ENCODE measurements at places on chromosomes 16 and 17.

DNA sequence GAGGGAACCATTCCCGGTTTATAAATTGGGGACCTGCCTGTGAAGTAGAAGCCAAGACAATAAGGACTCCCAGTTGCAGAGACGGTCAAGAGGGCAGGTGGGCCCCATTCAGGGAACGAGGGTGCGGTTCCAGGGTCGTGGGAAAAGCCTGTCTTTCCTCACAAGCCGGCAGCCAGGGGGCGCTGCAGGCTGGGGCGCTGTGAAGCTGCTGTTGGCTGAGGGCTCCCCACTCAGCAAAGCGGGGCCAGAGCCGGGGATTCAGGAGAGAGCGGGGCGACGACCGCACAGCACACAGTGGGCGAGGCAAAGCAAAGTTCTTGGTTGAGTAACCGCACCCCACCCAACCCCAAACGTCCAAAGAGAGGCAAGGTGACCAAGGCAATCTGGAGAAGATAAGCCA lies 24.9 kb downstream of the CDRT15 start:
- no peak for DNase-seq

GRCh38 chr17:40307001-40307730 lies 1.8 kb upstream of the RARA start:
- no peak for DNase-seq

DNA sequence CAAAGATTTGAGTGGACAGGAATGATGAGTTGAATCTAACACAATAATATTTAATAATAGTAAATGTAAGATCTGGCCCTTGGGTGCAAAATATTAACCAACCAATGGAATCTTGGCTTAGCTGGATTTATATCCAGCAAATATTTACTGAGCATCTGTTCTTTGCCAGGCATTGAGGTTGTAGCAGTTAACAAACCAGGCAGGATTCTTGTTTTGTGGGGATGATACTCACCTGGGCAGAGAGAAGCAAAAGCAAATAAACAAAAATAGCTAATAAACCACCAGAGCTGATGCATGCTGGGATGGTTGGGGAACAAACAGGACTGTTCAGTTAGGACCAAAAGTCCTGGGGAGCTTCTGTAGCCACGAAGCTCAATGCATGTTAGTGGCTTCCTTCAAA lies 84.1 kb upstream of the CDH13 start:
- DNase-seq = no peak

- DNase-seq = no peak
Measured at GRCh38 chr16:89407925-89408300, 82.4 kb downstream of the ANKRD11 start.

Measured in NCI-H748 treated with DMSO at 0.1 percent for 48 hours (cell line).